ENCODE measurements at places on chromosomes 5 and 9. TPM values are rescaled to one million over a fixed set of nuclear protein-coding genes. Genes with fewer than 3 reads are reported as not detected.

DNA sequence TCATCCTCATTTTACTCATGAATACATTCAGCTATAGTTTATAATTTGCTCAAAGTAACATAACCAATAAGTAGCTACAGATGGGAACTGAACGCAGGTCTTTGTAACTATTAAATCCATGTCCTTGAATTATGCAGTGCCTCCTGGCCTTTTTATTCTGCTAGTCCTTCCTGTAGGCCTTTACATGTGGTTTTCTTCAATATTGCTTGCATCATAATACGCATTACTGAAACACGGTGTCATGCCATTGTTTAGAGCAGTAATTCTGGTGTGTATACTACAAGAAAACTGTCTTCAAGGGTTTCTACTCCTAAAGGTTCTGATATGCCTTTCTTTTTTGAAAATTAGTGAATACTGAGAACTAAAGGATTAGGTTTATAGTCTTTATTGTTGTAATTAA lies 20.7 kb downstream of the CWC27 start:
- DNase-seq = no peak

- DNase-seq = no peak
These were observed 1920.2 kb downstream of the MAT2B start for GRCh38 chr5:165425594-165425993.

DNA sequence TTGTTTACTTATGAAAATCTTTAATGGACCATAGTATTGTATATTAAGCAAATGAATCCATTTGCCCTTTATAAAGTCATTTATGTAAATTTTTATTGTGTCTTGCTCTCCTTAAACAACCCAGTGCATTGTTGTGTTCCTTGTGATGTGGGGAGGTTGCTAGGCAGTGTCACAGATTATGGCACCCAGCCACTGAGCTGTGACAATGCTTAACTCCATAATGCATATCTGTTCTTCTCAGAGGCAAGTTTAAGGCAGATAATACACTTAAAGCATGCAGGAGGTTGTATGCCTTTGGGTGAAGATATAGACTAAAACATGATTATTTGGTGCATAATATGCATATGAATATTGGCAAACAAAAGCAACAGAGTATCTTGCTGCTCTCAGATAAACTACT lies 269.6 kb upstream of the RIOK2 start:
- no peak for DNase-seq

The TAF11L5 gene
- not detected for total RNA-seq

DNA sequence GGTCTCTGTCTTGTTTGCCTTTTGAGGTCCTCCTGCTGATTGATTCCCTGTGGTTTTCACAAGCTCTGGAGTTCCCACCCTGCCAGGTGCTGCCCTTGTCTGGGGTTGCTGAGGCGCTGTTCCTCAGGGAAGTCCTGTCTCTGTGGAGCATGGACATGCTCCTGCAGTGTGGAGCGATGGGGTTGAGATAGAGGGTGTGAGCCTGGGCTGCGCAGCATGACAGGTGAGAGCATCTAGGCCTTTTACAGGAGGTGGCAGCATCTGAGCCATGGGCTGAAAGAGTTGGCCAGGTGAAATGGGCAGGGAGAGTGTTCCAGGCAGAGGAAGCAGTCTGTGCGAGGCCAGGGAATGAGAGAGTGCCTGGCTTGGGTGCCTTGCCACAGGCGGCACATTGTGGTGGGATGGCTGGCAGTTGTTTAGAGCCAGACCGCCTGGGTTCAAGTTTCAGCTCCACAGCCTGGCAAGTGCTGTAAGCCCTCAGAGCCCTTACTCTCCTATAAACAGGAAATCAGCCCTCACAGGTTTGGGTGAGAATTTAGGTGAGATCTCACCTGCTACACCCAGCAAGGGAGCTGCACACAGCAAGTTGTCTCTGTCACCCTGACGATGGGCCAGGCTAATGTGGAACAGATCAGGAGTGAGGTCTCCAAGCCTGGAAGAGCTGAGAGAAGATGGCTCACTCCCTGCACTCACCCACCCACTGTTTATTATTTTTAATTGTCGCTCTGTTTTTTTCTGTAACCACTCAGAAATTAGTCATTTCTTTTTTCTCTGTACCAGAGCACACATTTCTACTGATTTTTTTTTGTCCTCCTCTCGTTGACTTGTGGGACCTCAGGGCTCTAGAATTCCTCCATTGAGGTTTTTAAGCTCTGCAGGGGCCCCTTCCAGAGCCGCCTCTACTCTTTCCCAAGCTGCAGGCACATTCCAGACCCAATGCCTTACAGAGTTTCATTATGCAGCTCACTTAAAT lies 19.6 kb downstream of the TCOF1 start:
- DNase-seq = no peak

The OR1B1 gene
- 0.22 TPM for total RNA-seq

GRCh38 chr5:130096483-130096882 lies 192.2 kb downstream of the CHSY3 start:
- no peak for DNase-seq

- DNase-seq = peak; percentile 79
These were observed 3.7 kb downstream of the HABP4 start for GRCh38 chr9:96453625-96454024.

The RNF224 gene
- total RNA-seq = not detected

The FCN1 gene
- total RNA-seq = not detected

The MOB3B gene
- total RNA-seq = 0.99 TPM

- DNase-seq = no peak
These were observed 7.7 kb downstream of the CXCL14 start for GRCh38 chr5:135571066-135571609.

DNA sequence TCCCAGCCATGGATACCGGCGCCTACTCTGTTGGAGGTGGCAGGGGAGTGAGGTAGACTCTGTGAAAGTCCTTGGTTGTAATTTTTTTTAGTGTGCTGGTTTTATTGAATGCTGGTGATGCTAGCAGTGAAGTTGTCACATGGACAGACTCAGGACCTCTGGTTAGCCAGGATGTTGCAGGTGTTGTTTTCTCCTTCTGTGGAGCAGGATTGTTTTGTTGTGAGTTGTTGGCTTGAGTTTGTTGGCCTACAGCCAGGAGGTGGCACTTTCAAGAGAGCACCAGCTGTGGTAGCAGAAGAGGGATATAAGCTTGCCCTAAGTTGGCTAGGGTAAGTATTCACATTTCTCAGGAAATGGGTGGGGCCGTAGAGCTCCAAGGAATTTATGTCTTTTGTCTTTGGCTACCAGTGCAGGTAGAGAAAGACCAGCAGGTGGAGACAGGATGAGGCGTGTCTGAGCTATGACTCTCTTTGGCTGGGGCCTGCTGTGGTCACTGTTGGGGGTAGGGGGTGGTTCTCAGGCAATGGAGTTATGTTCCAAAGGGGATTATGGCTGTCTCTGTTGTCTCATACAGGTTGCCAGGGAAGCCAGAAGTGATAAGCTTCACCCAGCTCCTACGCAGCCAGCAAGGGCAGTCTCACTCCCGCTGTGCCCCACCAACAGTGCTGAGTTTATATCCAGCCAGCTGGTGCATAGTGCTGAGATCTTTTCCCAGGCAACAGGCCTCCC lies 248.7 kb downstream of the TAF11L14 start:
- no peak for DNase-seq
